ENCODE measurements at places on chromosomes 3 and 15. TPM values are rescaled to one million over a fixed set of nuclear protein-coding genes. Genes with fewer than 3 reads are reported as not detected.

DNA sequence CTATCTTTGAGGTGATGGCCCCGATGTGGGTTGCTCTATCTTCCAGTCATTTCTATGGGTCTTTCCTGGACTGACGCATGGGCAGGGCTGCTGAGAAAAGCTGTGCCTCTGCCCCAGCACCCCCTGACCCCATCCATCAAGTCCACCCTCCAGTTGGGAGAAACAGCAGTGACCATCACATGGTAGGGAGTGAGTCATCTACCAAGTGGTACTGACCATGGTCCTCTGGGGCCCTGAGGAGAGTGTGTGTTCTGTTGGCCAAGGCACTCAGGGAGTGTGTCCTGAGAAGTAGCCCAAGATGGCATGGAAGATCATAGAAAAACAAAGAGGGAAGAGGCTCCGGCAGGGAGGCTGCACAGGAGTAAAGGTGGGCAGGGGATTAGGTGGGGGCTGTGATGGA is 1.6 kb upstream of the DNAH1 start:
- no peak for DNase-seq

GRCh38 chr3:142795332-142795731 is 71.5 kb downstream of the TRPC1 start:
- no peak for DNase-seq

DNA sequence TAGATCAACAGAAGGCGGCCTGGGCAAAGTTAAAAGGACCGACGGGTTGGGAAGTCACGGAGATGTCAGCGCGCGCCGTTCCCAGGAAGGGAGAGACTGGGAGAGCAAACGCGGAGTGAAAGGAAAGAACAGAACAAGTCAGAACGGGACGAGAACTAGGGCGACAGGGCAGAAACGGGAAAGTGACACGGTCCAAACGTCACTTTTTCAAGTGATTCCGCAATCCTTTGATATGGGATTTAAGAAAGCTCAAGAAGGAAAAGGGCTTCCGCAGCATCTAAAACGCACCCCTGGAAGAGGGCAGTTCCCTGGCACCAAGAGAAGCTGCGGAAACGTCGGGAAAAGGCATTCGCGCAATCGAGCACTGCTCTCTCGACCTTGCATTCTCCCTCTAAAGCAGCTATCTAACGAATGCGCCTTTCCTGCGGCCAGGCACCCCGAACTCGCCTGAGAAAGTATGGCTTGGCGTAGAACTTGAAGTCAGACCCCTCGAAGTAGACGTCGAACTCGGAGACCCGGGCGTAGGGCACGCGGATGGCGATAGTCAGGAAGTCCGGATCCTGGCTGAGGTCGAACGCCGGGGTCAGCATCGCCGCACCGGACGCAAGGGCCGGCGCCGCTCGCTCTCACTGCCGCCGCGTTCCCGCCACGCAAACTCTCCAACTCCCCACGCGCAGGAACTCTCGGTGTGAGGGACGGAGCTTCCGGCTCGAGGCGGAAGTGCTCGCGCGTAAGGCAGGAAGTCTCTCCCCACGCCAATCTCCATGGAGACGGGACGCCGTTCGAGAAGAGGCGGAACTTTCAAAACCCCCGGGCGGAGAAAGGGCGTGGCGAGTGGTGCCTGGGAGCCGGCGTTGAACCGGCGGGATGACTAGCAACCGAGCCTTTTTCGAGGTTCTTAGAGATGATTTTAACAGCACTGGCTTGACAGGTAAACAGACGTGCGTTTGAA is at the start of gene SHQ1:
Gene SHQ1, minus strand, starts transcription at position 695 of the 952 bp plus-strand sequence. Its CDS starts 105 bp downstream, at position 590.
- DNase-seq: peak; percentile 97

DNA sequence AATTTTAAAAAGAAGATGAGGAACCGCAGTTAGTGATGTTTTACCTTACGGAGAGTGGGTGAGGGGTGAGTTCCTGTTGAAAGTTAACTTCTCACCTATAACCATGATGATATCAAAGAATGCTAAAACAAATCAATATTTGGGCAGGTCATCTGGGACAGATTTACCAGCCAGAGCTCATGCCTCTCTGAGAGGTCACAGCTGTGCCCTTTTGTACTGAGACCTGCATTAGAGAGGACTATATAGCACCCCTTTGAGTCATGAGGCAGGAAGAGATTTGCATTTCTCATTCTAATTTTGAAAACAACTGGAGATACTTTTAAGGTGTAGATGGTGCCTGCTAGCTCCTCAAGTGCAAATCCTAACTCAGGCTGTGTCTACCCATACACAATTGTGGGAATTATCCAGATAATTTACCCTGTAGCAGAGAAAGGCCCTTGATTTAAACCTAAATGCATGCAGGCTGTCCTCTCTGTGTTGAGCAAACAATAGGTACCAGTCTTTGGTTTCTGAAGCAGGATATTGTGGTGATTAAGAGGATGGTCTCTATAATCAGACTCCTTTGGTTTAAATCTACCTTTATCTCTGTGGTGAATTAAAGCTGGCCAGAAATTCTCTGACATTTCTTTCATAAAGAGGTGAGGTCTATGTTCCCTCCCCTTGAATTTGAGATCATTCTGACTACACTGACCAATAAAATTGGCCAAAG is 5.8 kb upstream of the TM4SF4 start:
- DNase-seq: no peak

GRCh38 chr15:54101664-54102270 is 123.5 kb downstream of the UNC13C start:
- DNase-seq: no peak

DNA sequence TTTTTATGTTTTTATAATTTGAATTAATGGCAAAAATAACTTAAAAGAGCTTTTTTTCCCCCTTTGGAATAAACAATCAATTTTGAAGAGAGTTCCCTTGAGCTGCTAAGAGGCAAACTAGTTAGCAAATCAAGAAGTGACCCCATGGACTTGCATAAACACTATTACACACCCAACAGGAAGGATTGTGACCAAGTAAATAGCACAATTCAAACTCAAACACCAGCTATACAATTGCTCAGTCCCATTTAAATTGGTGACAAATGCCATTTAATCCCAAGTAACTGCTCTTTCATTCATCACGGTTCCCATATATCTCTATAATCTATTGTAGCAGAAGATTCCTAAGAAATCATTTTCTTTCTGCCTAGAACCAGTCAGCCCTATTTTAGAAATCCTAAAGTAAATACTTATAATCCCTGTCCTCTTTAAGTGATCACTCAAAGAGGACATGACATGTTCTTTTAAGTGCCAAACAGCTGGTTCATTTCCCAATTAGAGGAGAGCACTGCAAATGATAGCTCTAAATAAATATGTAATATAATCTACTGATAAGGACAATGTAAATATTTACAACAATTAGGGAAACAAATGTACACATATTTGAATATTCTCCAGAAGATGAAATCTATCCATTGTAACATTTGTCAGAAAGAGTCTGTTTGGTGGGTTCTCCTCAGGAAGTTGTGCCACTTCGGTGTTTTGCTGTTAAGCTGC is 137.8 kb upstream of the ADAMTS9 start:
- DNase-seq: no peak

GRCh38 chr15:55899537-55899936 is 93.9 kb downstream of the NEDD4 start:
- DNase-seq: no peak

ISLR2 gene
- 6.1 TPM for total RNA-seq

C3orf52 gene
- total RNA-seq: 1.0 TPM
